ENCODE measurements at places on chromosomes 2 and 18. TPM values are rescaled to one million over a fixed set of nuclear protein-coding genes. Genes with fewer than 3 reads are reported as not detected.

- H3K27me3 ChIP-seq: no peaks in the 10 kb centered on the region
- H3K4me1 ChIP-seq: no peaks in the 10 kb centered on the region
- DNase-seq: no peak
- peaks cover 14% of the 10 kb centered on the region for H3K36me3 ChIP-seq
- no peak overlapping the region for H3K27ac ChIP-seq
Measured at GRCh38 chr2:240524963-240525718, 32.6 kb downstream of the ANKMY1 start.

GRCh38 chr18:79797518-79798345 lies at the start of gene KCNG2:
Gene KCNG2, plus strand, starts transcription at chr18:79797938. Its CDS starts 65,730 bp downstream, at chr18:79863668.
- H3K4me1 ChIP-seq: peaks cover 28% of the 10 kb centered on the region
- no peak within 1 kb of the TSS for H3K27ac ChIP-seq
- DNase-seq: no peak
- H3K27me3 ChIP-seq: peaks cover 11% of the 10 kb centered on the region
- H3K36me3 ChIP-seq: no peaks in the 10 kb centered on the region
- H3K4me3 ChIP-seq: peak within 1 kb of the TSS; percentile 16

DNA sequence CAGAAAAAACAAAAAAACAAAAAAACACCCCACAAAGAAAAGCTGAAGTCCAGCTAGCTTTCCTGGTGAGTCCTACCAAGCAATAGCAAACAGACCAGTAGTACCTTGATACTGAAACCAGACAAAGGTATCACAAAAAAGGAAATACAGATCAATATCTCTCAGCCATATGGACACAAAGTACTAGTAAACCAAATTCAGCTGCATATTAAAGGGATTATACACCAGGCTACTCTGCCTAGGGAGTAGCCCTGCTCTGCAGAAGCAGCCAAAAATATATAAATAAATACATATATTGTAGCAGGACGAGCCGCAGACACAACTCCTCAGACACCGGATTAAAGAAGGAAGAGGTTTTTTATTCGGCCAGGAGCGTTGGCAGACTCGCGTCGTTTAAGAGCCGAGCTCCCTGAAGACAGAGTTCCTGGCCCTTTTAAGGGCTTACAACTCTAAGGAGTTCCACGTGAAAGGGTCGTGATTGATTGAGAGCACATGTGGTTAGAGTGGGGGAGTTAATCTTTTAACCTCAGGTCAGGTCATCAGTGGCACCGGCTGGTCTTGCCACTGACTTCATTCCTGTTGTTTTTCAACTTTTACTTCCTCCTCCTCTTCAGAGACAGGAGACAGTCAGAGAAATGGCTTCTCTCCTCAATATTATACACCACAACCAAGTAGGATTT lies 38.4 kb upstream of the DTNB start:
- no peak overlapping the region for H3K4me3 ChIP-seq
- DNase-seq: no peak
- no peak overlapping the region for H3K27ac ChIP-seq
- no peaks in the 10 kb centered on the region for H3K36me3 ChIP-seq
- H3K4me1 ChIP-seq: peaks cover 7% of the 10 kb centered on the region

GRCh38 chr2:128372621-128373341 lies 54.1 kb upstream of the HS6ST1 start:
- H3K4me1 ChIP-seq: peaks cover 93% of the 10 kb centered on the region
- no peak overlapping the region for H3K4me3 ChIP-seq
- H3K27ac ChIP-seq: no peak overlapping the region
- H3K36me3 ChIP-seq: no peaks in the 10 kb centered on the region
- no peak for DNase-seq

NFE2L2 gene
- 315 TPM for total RNA-seq

DNA sequence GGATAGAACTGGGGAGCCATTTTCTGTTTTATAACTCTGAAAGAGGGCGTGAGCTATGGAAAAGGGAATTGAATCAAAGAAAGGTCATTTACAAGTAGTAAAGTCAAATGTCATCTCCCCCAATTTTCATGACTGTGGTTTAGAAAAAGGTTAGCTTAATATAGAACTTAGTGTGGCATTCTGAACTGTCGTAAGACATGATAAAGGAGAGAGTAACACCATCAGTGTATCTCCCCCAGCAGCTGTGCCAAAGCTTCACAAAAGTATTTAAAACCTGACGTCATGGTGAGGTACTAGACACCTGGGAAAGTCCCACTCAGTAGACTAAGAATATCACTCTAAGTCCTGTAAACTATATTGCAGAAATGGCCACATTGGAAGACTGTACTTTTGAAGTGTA lies 5.8 kb upstream of the IKZF2 start:
- H3K36me3 ChIP-seq: no peaks in the 10 kb centered on the region
- no peak overlapping the region for H3K4me3 ChIP-seq
- H3K27ac ChIP-seq: no peak overlapping the region

- peaks cover 21% of the 10 kb centered on the region for H3K4me1 ChIP-seq
- H3K27me3 ChIP-seq: no peaks in the 10 kb centered on the region
- no peak overlapping the region for H3K4me3 ChIP-seq
- peak overlapping the region; percentile 87 for H3K27ac ChIP-seq
Measured at GRCh38 chr2:109185338-109185737, 56.3 kb downstream of the SH3RF3 start.

- H3K4me3 ChIP-seq: no peak overlapping the region
- H3K4me1 ChIP-seq: no peaks in the 10 kb centered on the region
- DNase-seq: no peak
- H3K27me3 ChIP-seq: no peaks in the 10 kb centered on the region
Measured at GRCh38 chr2:139218181-139218580, 438.0 kb upstream of the NXPH2 start.

SLC16A14 gene
- 7.5 TPM for total RNA-seq

GRCh38 chr2:70916291-70916690 lies 19.4 kb upstream of the ATP6V1B1 start:
- H3K36me3 ChIP-seq: no peaks in the 10 kb centered on the region
- no peaks in the 10 kb centered on the region for H3K4me1 ChIP-seq

KLF7 gene
- 18.1 TPM for total RNA-seq

DNA sequence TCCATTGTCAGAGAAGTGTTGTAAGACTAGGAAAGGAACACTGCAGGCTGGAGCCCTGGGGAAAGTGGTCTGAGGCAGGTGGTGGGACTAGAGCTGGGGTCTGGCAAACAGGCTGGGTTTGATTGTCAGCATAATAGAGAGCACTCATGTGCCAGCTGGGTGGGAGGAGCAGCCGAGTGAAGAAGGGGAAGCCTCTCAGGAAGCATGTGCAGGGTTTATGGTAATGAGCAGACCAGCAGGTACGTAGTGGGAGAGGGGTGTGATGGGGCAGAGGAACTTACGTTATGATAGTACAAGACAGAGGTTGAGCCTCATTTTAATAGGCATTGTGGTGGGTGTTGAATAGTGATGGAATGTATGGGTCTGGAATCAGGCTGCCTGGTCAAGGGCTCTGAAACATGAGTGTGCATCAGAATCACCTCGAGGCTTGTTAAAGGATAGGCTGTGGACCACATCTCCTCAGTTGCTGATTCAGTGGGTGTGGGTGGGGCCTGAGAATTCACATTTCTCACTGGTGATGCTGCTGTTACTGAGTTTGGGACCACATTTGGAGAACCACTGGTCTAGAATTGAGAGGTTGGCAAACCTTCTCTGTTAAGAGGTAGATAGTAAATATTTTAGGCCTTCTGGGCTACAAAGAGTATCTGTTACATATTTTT lies 1.7 kb upstream of the MGAT5 start:
- H3K4me1 ChIP-seq: peaks cover 14% of the 10 kb centered on the region
- no peak for DNase-seq
- H3K36me3 ChIP-seq: no peaks in the 10 kb centered on the region

- no peak for DNase-seq
- H3K4me3 ChIP-seq: no peak overlapping the region
- peak overlapping the region; percentile 88 for H3K27ac ChIP-seq
- peaks cover 24% of the 10 kb centered on the region for H3K4me1 ChIP-seq
- H3K27me3 ChIP-seq: no peaks in the 10 kb centered on the region
Measured at GRCh38 chr2:105405291-105405690, 6.4 kb upstream of the FHL2 start.

TRIM43 gene
- not detected for total RNA-seq

DNA sequence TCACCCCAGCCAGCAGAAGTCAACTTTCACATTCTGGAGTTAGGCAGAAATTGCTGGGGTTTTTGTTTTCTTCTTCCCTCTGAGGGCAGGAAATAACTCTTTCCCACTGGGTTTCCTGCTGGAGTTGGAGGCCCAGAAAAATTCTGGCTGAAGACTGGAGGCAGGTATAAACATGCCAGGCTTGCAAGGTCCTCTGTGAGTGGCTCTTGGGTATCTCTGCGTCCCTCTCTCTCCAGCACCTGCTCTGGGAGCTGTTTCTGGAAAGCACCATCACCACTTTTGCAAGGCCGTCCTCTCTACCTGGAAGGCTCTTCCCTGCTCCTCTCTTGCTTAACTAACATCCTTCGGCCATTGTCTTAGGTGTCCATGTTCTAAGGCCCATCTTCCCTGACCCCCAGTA lies 91.0 kb downstream of the MCFD2 start:
- no peaks in the 10 kb centered on the region for H3K36me3 ChIP-seq
- no peaks in the 10 kb centered on the region for H3K4me1 ChIP-seq
- H3K27ac ChIP-seq: no peak overlapping the region
- H3K27me3 ChIP-seq: no peaks in the 10 kb centered on the region
- DNase-seq: no peak

DNA sequence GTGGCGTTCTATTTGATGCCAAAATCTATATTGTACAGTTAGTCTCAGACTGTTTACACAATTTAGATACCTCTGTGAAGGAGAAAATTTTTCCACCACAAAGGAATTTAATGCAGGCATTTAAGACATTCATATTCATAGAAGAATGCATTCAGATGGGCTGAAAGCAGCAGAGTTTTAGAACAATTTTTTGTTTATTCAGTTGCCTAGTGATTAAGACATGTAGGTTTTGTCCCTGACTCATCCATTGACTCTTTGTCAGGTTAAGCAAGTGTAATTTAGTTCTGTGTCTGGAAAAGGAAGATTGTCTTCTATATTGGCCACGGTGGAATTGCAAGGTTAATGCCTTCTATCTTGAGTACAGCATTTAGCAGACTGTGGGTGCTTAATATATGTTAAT lies 515.0 kb downstream of the PARD3B start:
- no peaks in the 10 kb centered on the region for H3K4me1 ChIP-seq
- no peak overlapping the region for H3K4me3 ChIP-seq

GRCh38 chr2:182391443-182391842 lies 35.4 kb downstream of the PDE1A start:
- H3K36me3 ChIP-seq: no peaks in the 10 kb centered on the region
- H3K4me1 ChIP-seq: no peaks in the 10 kb centered on the region
- H3K4me3 ChIP-seq: no peak overlapping the region
- H3K27me3 ChIP-seq: no peaks in the 10 kb centered on the region
- no peak overlapping the region for H3K27ac ChIP-seq
- DNase-seq: no peak

GRCh38 chr2:241869087-241869961 lies at the start of gene RTP5:
Gene RTP5, plus strand, starts transcription at chr2:241869729. Its CDS starts 28 bp downstream, at chr2:241869757.
- H3K27me3 ChIP-seq: peaks cover 82% of the 10 kb centered on the region
- H3K27ac ChIP-seq: no peak within 1 kb of the TSS
- H3K36me3 ChIP-seq: no peaks in the 10 kb centered on the region
- no peak for DNase-seq

- no peak overlapping the region for H3K4me3 ChIP-seq
- H3K36me3 ChIP-seq: no peaks in the 10 kb centered on the region
- DNase-seq: no peak
- no peaks in the 10 kb centered on the region for H3K27me3 ChIP-seq
- H3K27ac ChIP-seq: no peak overlapping the region
Measured at GRCh38 chr18:72720116-72720515, 147.7 kb downstream of the NETO1 start.

ARMC9 gene
- 2.1 TPM for total RNA-seq

DNA sequence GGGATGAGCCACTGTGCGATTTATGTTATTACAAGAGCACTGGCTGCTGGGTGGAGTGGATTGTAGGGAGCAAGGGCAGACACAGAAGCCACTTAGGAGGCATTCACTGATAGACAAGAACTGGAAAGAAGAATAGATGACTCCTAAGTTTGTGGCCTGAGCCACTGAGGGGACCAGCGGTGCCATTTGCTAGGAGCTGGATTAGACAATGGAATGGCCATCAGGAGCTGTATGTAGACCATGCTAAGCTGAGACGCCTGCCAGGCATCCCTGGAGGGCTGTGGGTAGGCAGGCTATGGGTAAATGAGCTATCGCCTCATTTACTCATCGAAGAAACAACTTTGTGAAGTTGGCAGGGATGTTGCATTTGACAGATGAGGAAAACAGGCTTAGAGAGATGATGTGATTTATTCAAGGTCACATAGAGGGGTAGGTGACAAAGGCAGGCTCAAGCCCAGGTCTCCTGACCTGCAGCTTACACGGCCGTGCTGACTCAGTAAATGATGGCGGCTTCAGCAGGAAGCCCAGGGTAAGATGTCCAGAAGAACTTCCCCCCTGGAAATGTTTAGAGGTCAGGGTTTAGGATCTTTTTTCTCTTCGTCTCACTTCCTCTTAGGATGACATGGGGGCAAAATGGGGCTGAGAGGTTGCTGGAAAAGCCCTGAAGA lies 2.8 kb downstream of the MFSD2B start:
- H3K4me1 ChIP-seq: peaks cover 12% of the 10 kb centered on the region
- DNase-seq: no peak
- H3K27me3 ChIP-seq: peaks cover 7% of the 10 kb centered on the region
- H3K36me3 ChIP-seq: no peaks in the 10 kb centered on the region
- H3K27ac ChIP-seq: no peak overlapping the region

DNA sequence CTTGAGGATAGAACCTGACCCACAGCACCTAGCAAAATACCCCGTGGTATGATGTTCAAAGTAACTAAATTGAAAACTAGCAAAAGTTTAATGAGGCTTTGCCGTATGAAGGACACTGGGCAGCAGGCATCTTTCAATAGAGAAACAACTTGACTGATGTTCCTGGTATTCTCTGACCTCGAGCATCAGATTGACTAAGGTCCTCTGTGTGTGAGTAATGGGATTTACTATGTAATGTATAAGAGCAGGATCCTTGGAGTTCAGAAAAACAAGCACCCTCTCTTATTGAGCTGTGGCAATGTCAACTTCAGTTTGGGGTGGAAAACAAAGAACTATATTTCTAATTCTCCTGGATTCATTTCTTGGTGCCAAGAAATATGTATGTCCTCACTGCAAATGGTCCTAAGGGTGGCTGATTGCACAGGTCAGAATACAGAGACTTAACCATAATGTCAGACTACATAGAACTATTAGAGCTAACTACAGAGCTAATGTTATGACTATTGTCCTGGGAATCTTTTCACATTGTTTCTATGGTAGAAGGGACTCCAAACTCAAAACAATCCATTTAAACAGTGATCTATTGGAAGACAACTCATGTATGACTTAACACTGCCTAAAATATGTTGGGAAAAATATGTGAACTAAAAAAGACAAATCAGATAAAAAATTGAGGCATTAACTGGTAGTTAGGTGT lies 4.4 kb downstream of the TNFAIP6 start:
- no peak overlapping the region for H3K27ac ChIP-seq
- DNase-seq: no peak
- H3K4me3 ChIP-seq: no peak overlapping the region
- no peaks in the 10 kb centered on the region for H3K27me3 ChIP-seq
